ENCODE measurements at places on chromosomes 11 and 22. TPM values are rescaled to one million over a fixed set of nuclear protein-coding genes. Genes with fewer than 3 reads are reported as not detected.

DNA sequence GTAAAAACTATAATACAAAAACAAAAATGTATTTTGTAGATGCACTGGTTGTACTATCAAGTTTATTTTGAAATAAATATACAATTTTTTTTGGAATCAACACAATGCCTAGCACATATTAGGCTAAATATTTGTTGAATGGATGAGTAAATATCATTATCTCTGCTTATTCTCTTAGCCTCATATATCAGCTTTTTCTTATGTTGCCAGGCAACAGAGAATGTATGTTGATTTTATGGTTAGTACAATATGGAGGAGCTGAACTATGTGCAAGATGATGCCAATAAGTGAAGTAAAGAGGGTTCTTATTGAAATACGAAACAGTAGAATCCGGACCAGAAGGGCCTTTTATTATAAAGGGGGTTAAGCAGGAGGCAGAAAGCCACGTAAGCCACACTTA lies 94.9 kb downstream of the FAR1 start:
- no peak overlapping the region for H3K27ac ChIP-seq
- no peaks in the 10 kb centered on the region for H3K27me3 ChIP-seq
- no peak for DNase-seq
- H3K36me3 ChIP-seq: no peaks in the 10 kb centered on the region

DNA sequence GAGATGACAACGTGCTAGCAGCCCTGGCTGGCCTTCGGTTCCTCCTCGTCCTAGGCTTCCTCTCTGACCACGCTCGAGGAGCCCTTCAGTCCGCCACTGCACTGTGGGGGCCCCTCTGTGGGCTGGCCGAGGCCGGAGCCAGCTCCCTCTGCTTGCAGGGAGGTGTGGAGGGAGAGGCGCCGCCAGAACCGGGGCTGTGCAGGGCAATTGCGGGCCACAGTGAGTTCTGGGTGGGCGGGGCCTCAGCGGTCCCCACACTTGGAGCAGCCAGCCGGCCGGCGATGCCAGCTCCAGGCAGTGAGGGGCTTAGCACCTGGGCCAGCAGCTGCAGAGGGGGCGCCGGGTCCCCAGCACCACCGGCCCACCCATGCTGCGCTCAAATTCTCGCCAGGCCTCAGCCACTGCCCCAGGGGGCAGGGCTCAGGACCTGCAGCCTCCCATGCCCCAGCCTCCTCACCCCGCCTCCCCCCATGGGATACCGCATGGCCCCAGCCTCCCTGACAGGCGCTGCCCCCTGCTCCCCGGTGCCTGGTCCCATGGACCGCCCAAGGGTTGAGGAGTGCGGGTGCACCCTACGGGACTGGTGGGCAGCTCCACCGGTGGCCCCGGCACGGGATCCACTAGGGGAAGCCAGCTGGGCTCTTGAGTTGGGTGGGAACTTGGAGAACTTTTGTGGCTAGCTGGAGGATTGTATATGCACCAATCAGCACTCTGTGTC lies 399.4 kb downstream of the LUZP2 start:
- H3K27ac ChIP-seq: no peak overlapping the region
- H3K36me3 ChIP-seq: no peaks in the 10 kb centered on the region
- H3K4me3 ChIP-seq: no peak overlapping the region
- H3K4me1 ChIP-seq: no peaks in the 10 kb centered on the region
- DNase-seq: no peak

The RABL2B gene
- total RNA-seq: 17.1 TPM

The GNAZ gene
- total RNA-seq: 9.6 TPM

DNA sequence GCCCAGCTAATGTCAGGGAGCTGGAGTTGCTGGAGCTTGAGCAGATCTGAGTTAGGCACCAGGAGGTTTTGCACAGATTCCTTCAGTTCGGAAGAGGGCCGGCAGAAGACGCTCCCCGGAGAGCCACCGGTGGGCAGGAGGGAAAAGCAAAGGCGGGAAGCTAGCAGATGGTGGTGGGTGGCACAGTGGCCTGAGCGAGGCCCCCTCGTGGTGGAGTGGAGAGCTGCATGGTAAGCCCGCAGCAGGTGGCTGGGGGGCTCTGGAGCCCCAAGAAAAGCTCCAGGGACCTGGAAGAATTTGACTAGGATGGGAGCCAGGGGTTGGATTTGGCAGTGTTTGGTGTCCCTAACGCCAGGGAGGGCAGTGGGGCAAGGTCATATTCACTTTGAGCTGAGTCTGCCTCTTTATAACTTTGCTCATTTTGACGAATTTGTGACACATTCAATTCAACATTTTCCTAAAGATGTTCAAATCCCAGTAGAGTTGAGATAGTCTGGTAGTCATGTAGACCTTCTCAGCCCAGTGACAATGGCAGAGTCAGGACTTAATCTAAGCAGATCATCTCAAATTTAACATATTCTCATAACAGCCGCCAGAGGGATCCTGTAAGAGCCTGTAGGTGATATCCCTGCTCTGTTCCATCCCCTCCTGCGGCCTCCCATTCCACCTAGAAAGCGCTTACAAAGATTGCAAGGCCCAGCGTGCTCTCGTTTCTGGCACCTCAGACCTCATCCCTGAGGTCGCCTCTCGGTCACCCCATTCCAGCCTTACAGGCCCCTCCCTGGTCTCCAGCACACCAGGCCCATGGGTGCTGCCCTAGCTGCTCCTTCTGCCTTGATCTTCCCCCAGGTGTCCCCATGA lies 57.9 kb downstream of the TRIM29 start:
- no peak for DNase-seq
- no peaks in the 10 kb centered on the region for H3K27me3 ChIP-seq
- H3K36me3 ChIP-seq: no peaks in the 10 kb centered on the region

The SELENOM gene
- 22.7 TPM for total RNA-seq

DNA sequence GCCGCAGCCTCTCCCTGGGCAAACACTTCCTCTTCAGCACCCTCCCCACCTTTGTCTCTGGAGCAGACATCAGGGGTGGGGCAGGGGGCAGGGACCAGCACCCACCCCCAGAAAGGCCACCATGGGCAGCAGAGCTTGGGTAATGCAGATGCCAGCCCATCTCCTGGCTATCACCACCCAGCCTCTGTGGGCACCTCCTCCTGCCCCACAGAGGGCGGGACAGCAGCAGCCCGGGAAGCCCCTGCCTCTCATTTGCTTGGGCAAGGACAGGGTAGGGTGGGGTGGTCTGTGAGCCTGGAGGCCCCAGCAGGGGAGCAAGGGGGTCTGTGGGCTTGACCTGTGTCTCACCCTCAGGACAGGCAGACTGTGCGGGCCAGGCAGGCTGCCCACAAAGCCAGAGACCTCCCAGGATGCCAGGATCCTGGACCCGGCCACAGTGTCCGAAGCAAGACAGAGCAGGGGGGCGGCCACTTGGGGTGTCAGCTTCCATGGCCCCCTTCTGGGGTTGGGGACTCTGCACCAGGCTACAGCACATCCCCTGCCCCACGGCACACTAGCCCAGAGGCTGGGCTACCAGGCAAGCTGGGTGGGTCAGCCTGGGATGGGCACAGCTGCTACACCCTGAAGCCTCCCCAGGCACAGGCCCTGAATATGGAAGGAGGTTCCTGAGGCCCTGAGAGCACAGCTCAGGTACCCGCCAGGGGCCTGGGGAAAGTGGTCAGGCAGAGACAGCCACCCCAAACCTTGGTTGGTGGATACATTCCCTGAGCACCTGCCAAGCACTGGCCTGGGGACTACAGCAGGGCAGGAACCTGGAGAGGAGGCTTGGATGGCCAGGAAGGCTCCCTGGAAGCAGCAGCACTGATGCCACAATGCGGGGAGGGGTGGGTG lies 4.5 kb downstream of the RNH1 start:
- no peak overlapping the region for H3K27ac ChIP-seq
- H3K36me3 ChIP-seq: peaks cover 15% of the 10 kb centered on the region
- H3K4me3 ChIP-seq: no peak overlapping the region
- H3K27me3 ChIP-seq: no peaks in the 10 kb centered on the region
- no peak for DNase-seq

DNA sequence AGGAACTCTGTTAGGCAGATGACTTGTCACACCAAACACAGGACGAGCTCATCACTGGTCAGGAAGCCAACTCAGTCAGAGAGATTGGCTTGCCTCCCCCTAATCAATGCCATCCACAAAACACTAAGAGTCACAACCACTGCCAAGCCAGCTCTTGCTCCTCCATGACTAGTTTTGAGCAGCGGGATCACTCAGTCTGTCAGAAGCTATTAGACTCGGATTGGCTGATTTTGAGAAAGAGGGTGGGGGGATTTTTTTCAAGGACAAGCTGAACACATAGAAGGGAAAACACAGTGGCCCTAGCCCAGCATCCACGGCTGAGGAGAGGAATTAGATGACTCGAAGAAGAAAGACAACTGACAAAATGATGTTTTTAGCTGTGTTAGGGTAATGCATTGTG lies 55.9 kb downstream of the SEZ6L start:
- no peak overlapping the region for H3K4me3 ChIP-seq
- no peaks in the 10 kb centered on the region for H3K27me3 ChIP-seq
- no peaks in the 10 kb centered on the region for H3K36me3 ChIP-seq
- no peak overlapping the region for H3K27ac ChIP-seq
- DNase-seq: no peak

GRCh38 chr11:93541884-93542810 lies 1.0 kb downstream of the SMCO4 start:
- no peaks in the 10 kb centered on the region for H3K36me3 ChIP-seq
- H3K4me3 ChIP-seq: peak overlapping the region; percentile 49
- peaks cover 15% of the 10 kb centered on the region for H3K4me1 ChIP-seq
- H3K27me3 ChIP-seq: no peaks in the 10 kb centered on the region

The KCNJ4 gene
- 2.3 TPM for total RNA-seq

- H3K27me3 ChIP-seq: peaks cover 3% of the 10 kb centered on the region
- no peak overlapping the region for H3K27ac ChIP-seq
- DNase-seq: no peak
- no peaks in the 10 kb centered on the region for H3K36me3 ChIP-seq
- H3K4me3 ChIP-seq: no peak overlapping the region
- H3K4me1 ChIP-seq: peaks cover 2% of the 10 kb centered on the region
Observed at GRCh38 chr11:128621601-128622501, 34.5 kb upstream of the ETS1 start.

DNA sequence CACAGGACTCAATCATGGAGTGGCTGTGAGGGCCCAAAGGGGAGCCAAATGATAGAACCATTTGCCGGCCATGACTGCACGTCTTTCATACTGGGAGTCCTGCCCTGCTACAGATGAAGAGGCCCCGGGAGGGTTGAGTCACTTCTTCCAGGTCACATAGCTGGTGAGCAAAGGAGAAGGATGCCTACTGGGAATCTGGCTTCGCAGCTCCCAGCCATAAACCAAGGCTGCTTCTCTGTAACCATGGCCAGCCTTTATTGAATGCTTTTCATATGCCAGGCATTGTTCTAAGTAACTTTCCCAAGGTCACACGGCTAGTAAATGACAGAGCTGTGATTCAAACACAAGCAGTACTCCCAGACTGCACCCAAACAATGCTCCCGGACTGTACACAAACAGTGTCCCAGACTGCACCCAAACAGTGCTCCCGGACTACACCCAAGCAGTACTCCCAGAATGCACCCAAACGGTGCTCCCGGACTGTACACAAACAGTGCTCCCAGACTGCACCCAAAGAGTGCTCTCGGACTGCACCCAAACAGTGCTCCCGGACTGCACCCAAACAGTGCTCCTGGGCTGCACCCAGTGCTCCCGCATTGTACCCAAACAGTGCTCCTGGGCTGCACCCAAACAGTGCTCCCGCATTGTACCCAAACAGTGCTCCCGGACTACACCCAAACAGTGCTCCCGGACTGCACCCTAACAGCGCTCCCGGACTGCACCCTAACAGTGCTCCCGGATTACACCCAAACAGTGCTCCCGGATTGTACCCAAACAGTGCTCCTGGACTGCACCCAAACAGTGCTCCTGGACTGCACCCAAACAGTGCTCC lies 89.8 kb downstream of the FBXO7 start:
- no peak overlapping the region for H3K27ac ChIP-seq
- no peaks in the 10 kb centered on the region for H3K27me3 ChIP-seq
- no peaks in the 10 kb centered on the region for H3K4me1 ChIP-seq
- H3K36me3 ChIP-seq: no peaks in the 10 kb centered on the region

The POLR2F gene
- total RNA-seq: 160 TPM

- H3K27me3 ChIP-seq: no peaks in the 10 kb centered on the region
- H3K4me3 ChIP-seq: no peak overlapping the region
- no peak for DNase-seq
- H3K36me3 ChIP-seq: no peaks in the 10 kb centered on the region
- no peaks in the 10 kb centered on the region for H3K4me1 ChIP-seq
- H3K27ac ChIP-seq: no peak overlapping the region
Observed at GRCh38 chr11:88414385-88414861, 76.9 kb upstream of the CTSC start.

GRCh38 chr11:114059984-114060391 lies 477 bp downstream of the ZBTB16 start:
- H3K4me1 ChIP-seq: no peaks in the 10 kb centered on the region
- H3K27me3 ChIP-seq: peaks cover 75% of the 10 kb centered on the region
- H3K27ac ChIP-seq: no peak overlapping the region

GRCh38 chr11:117830072-117830471 lies 5.5 kb upstream of the FXYD2 start:
- no peaks in the 10 kb centered on the region for H3K27me3 ChIP-seq
- H3K36me3 ChIP-seq: no peaks in the 10 kb centered on the region
- DNase-seq: no peak
- no peak overlapping the region for H3K27ac ChIP-seq
- no peaks in the 10 kb centered on the region for H3K4me1 ChIP-seq

DNA sequence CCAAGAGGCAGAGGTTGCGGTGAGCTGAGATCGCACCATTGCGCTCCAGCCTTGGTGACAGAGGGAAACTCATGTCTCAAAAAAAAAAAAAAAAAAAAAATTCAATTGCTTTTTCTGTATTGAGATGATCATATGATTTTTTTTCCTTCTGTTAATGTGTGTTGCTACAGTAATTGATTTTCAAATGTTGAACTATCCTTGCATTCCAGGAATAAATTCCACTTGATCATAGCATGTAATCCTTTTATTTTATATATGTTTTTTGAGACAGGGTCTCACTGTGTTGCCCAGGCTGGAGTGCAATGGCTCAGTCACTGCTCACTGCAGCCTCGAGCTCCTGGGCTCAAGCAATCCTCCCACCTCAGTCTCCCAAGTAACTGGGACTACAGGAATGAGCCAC lies 33.3 kb downstream of the MOV10L1 start:
- no peak overlapping the region for H3K27ac ChIP-seq
- no peak overlapping the region for H3K4me3 ChIP-seq
- no peaks in the 10 kb centered on the region for H3K36me3 ChIP-seq
- DNase-seq: no peak
- H3K27me3 ChIP-seq: peaks cover 3% of the 10 kb centered on the region

The APOL4 gene
- not detected for total RNA-seq

GRCh38 chr11:35615921-35616900 lies 2.0 kb upstream of the FJX1 start:
- DNase-seq: no peak
- H3K4me1 ChIP-seq: peaks cover 19% of the 10 kb centered on the region
- H3K4me3 ChIP-seq: no peak overlapping the region
- peaks cover 24% of the 10 kb centered on the region for H3K27me3 ChIP-seq
- H3K27ac ChIP-seq: no peak overlapping the region

DNA sequence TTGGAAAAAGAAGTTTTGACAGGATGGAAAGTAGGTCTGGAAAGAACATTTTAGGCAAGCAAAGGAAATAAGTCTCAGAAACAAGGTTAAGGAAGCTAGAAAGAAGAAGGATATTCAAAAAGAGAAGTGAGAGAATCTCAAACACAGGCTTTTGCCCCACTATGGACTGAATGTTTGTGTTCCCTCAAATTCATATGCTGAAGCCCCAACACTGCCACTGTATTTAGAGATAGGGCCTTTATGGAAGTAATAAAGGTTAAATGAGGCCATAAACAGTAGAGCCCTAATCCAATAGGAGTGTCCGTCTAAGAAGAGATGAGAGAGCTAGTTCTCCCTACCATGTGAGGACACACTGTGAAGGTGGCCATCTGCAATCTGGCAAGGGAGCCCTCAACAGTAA lies 20.6 kb upstream of the RPS13 start:
- peaks cover 10% of the 10 kb centered on the region for H3K36me3 ChIP-seq
- no peak overlapping the region for H3K4me3 ChIP-seq
- no peak overlapping the region for H3K27ac ChIP-seq
- no peaks in the 10 kb centered on the region for H3K27me3 ChIP-seq
- no peak for DNase-seq
